ENCODE measurements at places on chromosomes 6 and 20. TPM values are rescaled to one million over a fixed set of nuclear protein-coding genes. Genes with fewer than 3 reads are reported as not detected.

Gene SERAC1
- total RNA-seq = 7.0 TPM

Gene BPIFB1
- not detected for total RNA-seq

Gene TNF
- total RNA-seq = 1.1 TPM

Gene TDP2
- total RNA-seq = 19.3 TPM

Gene WFDC8
- total RNA-seq = not detected

Gene CST2
- 0.37 TPM for total RNA-seq

Gene STX11
- 10.2 TPM for total RNA-seq

DNA sequence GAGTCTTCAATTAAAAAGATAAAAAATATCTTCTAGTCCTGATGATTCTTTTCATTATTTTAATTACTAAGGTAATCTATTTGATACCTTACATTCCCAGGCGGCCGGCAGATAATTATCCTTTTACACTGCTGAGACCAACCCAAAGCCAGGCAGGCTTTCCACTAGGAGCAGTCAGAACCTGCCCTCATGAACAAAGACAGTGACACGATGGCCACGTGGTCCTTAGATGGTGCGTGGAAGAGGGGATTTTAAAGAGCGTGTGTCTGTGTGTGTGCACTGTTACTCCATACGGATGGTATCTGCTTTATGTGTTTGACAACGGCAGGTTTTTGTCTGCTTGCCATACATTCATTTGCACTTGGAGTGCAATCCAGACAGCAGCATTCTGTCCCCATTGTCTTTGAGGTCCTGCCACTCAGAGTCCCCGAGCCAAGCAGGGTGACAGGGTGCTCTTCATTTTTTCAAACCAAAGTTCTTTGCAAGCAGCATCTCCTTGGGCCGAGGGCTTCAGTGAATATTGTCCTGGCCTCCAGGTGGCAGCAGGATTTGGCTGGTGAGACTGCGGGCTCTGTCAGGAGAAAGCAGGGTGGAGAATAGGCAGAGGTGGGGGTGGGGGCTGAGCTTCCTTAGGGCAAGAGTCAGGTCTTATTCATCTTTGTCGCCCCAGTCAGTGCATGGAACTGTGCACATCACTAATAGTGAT lies 260.5 kb downstream of the NRN1 start:
- H3K4me3 ChIP-seq = no peak overlapping the region
- peaks cover 4% of the 10 kb centered on the region for H3K4me1 ChIP-seq
- H3K36me3 ChIP-seq = no peaks in the 10 kb centered on the region
- no peak overlapping the region for H3K27ac ChIP-seq

DNA sequence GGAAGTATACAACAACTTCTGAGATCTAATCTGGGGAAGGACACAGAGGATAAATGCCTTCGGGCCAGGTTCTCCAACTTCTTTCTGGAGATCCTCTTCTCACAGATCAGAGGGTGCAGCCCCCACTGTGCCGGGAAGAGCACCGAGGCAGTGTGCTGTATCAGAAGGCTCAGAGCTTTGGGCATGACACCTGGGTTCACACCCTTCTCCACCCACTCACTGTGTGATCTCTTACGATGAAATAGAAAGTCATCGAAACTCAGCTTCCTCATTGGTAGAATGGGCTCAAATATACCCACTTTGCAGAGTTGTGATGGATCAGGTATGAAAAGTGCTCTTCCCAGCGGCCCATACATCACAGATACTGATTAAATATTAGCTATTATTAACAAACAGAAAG lies 347.5 kb upstream of the SOX4 start:
- H3K36me3 ChIP-seq = no peaks in the 10 kb centered on the region
- no peak overlapping the region for H3K27ac ChIP-seq
- H3K4me3 ChIP-seq = no peak overlapping the region
- H3K4me1 ChIP-seq = no peaks in the 10 kb centered on the region

DNA sequence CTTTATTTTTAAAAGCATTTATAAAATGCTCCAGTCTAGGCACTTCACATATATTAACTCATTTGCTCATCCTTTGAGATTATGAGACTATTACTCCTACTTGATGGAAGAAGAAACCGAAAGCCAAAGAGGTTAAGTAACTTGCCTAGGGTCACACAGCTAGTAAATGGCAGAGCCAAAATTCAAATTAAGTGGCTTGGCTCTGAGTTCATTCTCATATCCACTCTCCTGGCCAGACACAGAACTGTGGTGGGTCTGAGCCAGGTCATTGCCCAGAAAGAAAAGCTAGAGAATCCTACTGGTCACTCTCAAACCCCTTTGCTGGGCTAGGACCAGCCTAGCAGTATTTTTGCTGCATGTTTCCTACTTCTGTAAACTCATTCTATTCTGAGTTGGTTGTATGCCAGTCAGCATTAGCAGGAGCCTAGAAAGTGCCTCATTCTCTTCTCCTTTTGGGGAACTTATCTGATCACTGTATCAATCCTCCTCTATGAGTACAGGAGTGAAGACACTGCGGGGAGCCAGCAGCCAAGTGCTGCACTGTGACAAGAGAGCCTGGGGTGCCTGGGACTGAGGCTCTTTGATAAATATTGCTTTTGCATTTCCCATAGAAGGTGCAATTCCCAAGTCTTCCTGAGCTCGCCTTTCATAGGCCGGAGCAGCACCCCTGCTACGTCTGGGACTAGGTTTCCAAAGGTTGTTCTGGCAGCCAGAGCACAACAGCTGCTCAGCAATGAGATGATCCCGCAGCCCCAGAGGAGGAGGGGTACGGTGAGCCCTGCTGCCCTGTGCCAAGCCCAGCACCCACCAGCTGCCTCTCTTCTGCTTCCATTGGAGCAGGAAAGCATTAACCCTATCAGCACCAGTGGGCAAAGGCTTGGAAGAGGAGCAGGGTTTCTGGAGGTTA lies 728.3 kb downstream of the MAFB start:
- no peaks in the 10 kb centered on the region for H3K36me3 ChIP-seq
- no peaks in the 10 kb centered on the region for H3K27me3 ChIP-seq
- no peak overlapping the region for H3K4me3 ChIP-seq
- H3K27ac ChIP-seq = no peak overlapping the region
- peaks cover 10% of the 10 kb centered on the region for H3K4me1 ChIP-seq

DNA sequence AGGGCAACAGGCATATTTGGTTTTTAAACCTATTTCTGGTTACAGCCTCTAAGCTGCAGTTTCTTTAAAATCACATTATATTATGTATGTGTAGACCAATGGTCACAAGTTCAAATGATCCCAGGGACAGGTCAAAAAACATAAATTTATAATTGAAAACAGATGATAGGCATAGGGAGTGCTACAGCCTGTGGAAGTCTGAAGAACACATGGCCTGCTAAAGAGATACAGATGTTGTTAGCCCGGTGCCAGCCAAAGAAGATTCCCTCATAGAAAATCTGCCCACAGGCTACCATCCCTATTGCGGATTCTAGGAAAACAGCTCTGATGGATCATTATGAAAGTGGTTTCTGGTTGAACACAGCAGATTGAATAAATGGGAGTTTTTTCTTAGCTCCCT lies 65.3 kb downstream of the NRSN1 start:
- no peak overlapping the region for H3K27ac ChIP-seq
- DNase-seq = no peak
- no peaks in the 10 kb centered on the region for H3K36me3 ChIP-seq
- no peaks in the 10 kb centered on the region for H3K27me3 ChIP-seq
- no peak overlapping the region for H3K4me3 ChIP-seq

- no peaks in the 10 kb centered on the region for H3K36me3 ChIP-seq
- DNase-seq = no peak
- no peaks in the 10 kb centered on the region for H3K27me3 ChIP-seq
- peaks cover 21% of the 10 kb centered on the region for H3K4me1 ChIP-seq
- H3K4me3 ChIP-seq = peak overlapping the region; percentile 75
Observed at GRCh38 chr6:26197933-26198721, 110.9 kb downstream of the HFE start.

- peaks cover 7% of the 10 kb centered on the region for H3K4me1 ChIP-seq
- peak overlapping the region; percentile 58 for H3K27ac ChIP-seq
Observed at GRCh38 chr6:28218312-28219248, 6.5 kb upstream of the ZSCAN9 start.

DNA sequence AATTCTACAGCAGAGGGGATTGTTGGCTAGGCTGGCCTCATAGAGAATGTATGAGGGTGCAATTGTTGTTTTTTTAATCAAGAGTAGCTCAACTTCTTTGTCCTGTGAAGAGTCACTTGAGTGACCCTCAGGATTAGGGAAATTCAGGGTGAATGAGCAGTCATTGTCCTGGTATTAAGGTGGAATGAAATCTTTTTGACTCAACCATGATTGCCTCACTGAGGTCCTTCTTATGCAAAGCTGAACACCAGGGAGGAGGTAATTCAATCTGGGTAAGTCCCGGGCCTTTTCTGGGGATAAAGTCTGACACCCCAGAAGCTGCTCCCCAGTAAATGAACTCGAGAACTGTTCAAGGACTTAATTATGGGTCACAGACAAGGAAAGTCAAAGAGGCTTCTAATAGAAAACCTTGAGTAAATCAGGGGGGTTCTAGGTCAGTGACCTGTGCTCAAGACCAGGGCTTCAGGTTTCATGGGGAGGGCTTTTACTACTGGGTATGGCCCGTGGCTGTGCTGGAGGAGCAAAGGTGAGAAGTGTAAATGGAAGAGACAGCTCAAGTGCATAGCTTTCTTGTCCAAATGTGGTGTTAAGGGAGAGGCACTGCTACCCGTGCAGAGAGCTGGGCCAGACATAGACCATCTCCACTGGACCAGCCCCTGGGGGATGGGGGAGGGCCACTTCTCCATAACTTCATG lies 25.3 kb upstream of the ZBTB24 start:
- H3K36me3 ChIP-seq = no peaks in the 10 kb centered on the region
- DNase-seq = no peak
- no peaks in the 10 kb centered on the region for H3K4me1 ChIP-seq
- H3K4me3 ChIP-seq = no peak overlapping the region

DNA sequence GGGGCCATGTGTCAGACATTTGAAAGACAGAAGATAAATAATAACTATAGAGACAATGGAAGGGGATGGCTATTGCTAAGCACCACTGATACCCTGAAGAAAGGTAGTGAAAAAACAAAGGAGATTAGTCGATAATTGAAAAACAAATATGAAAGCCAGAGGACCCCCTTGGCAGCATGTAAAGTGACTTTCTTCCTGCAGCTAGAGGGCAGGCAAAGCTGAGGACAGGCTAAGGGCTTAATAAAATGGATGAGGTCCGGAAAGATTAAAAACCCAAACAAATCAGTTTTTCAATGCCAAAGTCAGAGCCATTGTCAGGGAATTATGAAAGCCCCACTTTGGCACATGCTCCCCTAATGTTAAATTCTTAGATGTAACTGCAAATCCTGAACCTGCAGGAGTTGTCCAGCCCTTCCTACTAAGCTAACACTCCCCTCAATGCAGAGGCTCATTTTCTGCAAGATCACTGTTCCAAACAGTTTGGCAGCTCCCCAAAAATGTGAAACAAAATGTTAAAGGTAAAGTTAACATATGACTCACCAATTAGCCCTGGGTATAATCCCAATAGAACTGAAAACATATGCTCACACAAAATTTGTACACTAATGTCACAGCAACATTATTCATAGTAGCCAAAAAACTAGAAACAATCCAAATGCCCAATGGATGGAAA lies 1177.9 kb downstream of the GRIK2 start:
- no peaks in the 10 kb centered on the region for H3K27me3 ChIP-seq
- no peak overlapping the region for H3K27ac ChIP-seq
- no peak overlapping the region for H3K4me3 ChIP-seq
- H3K36me3 ChIP-seq = no peaks in the 10 kb centered on the region
- no peaks in the 10 kb centered on the region for H3K4me1 ChIP-seq

DNA sequence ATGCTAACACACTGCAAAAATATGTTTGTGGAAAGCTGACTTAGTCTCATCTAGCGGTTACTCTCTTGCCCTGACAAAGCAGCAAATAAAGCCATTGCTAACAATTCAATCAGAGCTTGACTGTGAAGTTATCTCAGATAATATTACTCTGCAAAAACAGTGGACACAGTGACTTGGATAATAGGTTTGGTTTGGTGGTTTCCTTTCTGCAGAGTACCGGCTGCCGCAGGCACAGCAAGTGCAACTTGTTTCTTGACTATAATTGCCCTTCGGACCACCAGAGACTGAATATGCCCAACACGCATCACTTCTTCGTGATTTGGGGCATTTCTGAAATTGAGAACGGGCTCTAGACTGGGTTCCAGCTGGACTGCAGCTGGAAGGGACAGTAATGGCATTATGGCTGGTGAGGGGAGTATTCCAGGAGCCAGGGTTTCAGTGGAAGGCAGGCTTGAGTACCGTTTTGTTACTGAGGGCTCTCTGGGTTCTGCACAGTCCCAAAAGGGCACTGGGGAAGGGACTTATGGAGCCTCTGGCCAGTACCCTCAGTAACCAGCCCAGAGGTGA lies 40.0 kb downstream of the DSTN start:
- peaks cover 49% of the 10 kb centered on the region for H3K4me1 ChIP-seq
- no peaks in the 10 kb centered on the region for H3K27me3 ChIP-seq
- H3K27ac ChIP-seq = no peak overlapping the region
- DNase-seq = no peak
- no peak overlapping the region for H3K4me3 ChIP-seq

DNA sequence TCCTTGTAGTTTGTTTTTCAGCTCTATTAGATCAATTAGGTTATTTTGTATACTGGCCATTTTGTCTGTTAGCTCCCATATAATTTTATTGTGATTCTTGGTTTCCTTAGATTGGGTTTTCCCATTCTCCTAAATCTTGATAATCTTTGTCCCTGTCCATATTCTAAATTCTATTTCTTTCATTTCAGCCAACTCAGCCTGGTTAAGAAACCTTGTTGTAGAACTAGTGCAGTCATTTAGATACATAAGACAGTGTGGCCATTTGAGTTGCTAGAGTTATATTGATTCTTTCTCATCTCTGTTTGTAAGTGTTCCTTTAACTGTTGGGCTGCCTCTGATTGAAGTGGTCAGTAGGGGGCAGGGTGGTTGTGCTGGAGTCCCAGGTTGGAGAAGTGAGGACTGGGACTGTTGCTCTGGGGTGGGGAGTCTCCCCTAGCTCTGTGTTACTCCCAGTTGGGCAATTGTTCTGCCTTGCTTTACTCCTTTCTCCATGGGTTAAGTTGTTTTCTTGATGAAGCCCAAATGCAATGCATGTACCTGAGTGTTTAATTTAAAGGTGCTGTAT lies 98.8 kb upstream of the NRN1 start:
- H3K27me3 ChIP-seq = no peaks in the 10 kb centered on the region
- no peak for DNase-seq
- H3K36me3 ChIP-seq = no peaks in the 10 kb centered on the region
- H3K4me1 ChIP-seq = no peaks in the 10 kb centered on the region
- no peak overlapping the region for H3K4me3 ChIP-seq

DNA sequence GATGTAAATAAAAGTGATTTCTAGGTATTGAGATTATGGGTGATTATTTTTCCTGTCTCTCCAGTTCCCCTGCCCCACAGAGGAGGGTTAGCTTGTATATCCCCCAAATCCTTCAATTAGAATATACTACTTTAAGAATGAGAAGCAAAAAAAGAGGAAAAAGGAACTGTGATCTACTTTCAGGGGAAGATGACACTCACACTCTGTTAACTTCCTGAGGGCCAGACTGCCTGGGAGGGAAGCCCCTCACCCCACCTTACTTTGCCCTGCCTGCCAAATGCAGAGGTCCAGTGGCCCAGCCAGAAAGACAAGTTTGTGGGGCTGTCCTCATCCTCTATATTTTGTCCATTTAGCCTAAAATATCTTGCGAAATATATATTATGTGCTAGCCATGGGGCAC lies 9.2 kb upstream of the LY86 start:
- H3K27me3 ChIP-seq = no peaks in the 10 kb centered on the region
- no peak overlapping the region for H3K4me3 ChIP-seq
- no peaks in the 10 kb centered on the region for H3K4me1 ChIP-seq
- H3K27ac ChIP-seq = no peak overlapping the region

- peaks cover 11% of the 10 kb centered on the region for H3K27me3 ChIP-seq
- H3K4me1 ChIP-seq = peaks cover 4% of the 10 kb centered on the region
- H3K36me3 ChIP-seq = no peaks in the 10 kb centered on the region
- DNase-seq = no peak
- no peak overlapping the region for H3K4me3 ChIP-seq
Observed at GRCh38 chr6:159427771-159428170, 258.6 kb downstream of the FNDC1 start.

- DNase-seq = no peak
- H3K27me3 ChIP-seq = no peaks in the 10 kb centered on the region
- H3K36me3 ChIP-seq = no peaks in the 10 kb centered on the region
- H3K4me1 ChIP-seq = peaks cover 17% of the 10 kb centered on the region
Observed at GRCh38 chr6:140915103-140915502, 1217.6 kb upstream of the GJE1 start.
